ENCODE measurements at places on chromosomes 7 and 10.

- DNase-seq: no peak
Observed at GRCh38 chr7:51634538-51634937, 317.9 kb upstream of the COBL start.

- DNase-seq: no peak
Observed at GRCh38 chr10:124978376-124978725, 36.4 kb downstream of the ZRANB1 start.

DNA sequence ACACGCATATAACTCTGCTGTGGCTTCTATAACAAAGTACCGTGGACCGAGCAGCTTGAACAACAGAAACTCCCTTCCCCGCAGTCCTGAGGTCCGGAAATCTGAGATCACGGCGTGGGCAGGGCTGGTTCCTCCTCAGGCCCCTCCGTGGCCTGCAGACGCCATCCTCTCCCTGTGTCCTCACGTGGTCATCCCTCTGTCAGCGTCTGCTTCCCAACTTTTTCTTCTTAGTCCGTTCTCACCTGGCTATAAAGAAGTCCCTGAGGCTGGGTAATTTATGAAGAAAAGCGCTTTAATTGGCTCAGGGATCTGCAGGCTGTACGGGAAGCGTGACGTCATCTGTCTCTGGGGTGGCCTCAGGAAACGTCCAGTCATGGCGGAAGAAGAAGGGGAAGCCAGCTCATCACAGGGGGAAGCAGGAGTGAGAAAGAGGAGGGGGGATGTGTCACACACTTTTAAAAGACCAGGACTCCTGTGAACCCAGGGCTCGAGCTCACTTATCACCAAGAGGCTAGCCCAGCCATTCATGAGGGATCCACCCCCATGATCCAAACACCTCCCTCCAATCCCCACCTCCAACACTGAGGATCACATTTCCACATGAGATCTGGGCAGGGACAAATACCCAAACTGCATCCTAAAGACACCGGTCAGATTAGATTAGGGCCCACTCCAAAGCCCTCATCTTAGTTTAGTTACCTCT lies 91.2 kb upstream of the INSIG1 start:
- peak; percentile 47 for DNase-seq

GRCh38 chr10:128070721-128071416 lies 55.4 kb downstream of the MKI67 start:
- no peak for DNase-seq

GRCh38 chr7:134126146-134126545 lies 994 bp upstream of the LRGUK start:
- DNase-seq: no peak

DNA sequence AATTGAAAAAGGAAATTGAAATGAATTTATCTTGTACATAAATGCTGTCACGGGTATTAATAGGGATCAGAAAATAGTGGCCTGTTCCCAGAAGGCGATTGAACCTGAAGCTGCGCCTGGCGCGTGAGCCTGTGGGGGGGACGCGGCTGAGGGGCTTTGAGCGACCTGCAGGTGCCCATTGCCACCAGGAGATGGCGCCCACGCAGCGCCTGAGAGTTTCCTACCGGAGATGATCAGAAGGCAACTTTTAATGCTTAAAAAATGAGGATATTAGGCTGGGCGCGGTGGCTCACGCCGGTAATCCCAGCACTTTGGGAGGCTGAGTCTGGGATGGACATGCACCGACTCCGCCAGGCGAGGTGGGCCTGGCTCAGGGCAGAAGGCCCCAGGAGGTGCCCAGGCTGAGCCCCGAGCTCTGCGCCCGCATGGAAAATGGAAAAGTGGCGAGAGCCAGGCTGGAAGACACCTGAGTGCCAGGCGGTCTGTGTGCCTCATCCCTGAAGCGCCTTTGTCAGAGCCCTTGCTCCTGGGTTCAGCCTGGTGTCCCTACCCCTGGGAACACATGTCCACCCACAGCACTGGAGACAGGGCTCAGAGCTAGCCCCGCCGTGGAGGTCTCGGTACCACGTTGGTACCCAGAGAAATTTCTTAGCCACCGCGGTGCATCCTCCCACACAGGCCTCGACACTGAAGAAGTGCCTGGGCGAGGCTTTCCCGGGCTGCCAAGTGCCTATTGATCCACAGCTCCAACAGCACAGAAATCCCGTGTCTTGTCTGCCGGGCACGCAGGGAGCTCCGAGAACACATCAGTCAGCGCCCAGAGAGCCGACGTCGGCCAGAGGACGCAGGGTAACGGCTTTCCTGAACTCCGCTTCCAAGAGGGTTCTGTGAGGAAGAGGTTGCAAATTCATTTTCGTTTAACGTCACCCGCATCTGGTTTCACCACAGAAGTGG lies 117.4 kb downstream of the INPP5A start:
- DNase-seq: peak; percentile 6

DNA sequence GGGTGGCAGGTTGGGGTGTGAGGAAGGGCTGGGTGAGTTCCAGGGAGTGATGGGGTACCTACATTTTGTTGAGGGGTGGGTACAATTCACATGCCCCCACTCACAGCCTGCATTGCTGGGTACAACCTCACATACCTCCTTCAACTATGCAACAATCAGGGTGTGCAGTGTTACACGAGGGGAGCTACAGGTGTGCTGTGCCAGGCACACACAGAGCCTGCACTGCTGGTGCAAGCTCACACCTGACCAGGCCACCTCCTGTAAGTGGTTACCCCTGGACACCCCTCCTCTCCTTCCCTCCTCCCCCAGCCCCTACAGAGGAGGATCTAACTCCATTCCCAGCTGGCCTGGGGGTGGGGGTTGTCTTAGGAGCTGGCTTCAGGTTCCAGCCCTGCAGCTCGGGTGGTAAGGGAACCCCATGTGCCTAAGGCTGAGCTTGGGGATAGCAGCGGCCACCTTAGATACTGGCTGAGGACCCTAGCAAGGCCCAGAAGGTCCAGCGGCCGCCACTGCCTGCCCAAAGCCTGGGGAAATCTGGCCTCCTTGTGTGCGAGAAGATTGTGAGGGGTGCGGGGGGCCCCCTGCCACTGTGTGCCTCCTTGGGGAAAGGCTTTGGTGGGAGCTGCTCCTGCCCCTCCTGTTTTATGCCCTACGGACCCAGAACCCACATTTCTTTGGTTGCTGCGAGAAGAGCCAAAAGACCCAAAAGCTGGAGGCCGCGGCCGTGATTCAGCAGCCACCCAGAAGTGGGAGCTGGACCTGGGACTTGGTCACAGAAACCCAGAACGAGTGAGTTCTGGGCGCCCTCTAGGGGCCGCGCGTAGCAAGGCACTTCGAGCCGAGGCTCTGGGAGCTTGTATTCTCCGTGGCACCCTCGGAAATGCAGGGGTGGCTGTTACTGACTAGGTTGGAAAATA lies 10.8 kb downstream of the TLX1 start:
- DNase-seq: peak; percentile 66

GRCh38 chr7:157903710-157904109 lies 566.9 kb downstream of the DNAJB6 start:
- DNase-seq: no peak

- DNase-seq: no peak
Observed at GRCh38 chr10:104706886-104707285, 65.8 kb downstream of the SORCS3 start.

DNA sequence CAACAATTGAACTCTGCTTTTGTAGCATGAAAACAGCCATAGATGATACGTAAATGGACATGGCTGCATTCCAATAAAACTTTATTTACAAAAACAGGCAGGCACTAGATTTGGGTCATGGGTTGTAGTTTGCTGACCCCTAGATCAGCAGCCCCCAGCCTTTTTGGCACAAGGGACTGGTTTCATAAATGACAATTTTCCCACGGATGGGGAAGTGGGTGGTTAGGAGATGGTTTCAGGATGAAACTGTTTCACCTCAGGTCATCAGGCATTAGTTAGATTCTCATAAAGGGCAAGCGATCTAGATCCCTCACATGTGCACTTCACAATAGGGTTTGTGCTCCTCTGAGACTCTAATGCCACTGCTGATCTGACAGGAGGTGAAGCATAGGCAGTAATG lies 16.5 kb upstream of the ANK3 start:
- no peak for DNase-seq

GRCh38 chr7:68684996-68685395 lies 913.3 kb upstream of the AUTS2 start:
- no peak for DNase-seq

DNA sequence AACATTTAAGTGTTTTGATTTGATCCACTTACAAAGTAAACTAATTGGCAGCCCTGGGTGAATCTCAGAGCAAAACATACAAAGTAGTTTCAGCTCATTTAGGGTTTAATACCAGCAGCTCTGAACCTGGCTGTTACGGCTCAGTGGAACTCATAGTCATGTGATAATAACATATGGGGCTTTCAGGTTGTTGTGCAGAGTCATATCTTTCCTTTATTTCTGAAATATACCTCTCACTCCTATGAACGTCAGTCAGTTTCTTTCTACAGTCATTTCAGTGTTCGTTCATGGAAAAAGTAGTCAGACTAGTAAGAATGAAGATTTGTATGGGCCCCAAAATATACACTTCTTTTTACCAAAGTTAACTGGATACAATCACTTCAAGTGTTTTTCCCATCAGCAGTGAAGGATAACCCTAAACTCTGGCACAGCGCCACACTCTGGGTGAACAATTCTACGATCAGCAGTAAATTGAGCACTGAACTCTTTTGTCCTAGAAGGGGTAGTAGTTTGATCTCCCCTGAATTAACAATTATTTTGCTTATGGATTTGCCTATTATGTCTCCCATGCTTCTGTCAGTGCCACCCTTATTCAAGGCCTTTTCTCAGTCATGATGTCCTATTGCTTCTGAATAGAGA lies 218.6 kb downstream of the THSD7A start:
- DNase-seq: no peak

DNA sequence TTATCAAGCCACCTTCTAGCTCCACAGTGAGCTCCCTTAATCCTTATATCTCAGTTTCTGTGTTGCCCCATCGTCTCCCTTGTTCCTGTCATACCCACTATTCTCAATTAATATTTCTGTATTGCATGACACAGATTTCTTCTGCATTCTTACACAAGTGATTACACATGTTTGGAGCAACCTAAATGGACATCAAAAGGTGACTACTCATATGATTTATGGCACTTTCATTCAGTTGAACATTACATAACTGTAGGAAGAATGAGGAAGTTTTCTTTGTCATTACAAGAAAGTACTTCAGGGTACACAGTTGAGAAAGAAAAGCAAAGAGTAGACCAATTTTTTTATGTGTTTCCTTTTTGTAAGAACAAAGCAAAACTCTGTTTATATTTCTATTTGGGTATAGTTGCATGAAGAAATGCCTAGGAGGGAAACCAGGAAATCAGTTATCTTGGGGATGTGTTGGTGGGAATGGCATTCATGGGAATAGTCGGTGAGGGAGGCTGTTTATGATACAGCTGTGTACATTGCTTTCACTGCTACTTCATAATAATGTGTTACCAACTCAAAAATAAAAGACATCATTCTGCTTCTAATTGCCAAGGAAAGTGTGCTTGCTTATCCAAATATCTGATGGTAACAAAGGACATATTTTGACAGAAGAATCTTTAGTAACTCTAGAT lies 23.6 kb upstream of the PRSS37 start:
- no peak for DNase-seq

GRCh38 chr7:57404343-57404966 lies 45.5 kb upstream of the ZNF716 start:
- DNase-seq: no peak
